Lower leg skin (tissue), 4 donors: ENCODE measurements at places on chromosomes 3 and 15. TPM values are rescaled to one million over a fixed set of nuclear protein-coding genes. Genes with fewer than 3 reads are reported as not detected.

GRCh38 chr15:51155891-51156290 lies 61.2 kb upstream of the TNFAIP8L3 start:
- DNase-seq, result no peak

DNA sequence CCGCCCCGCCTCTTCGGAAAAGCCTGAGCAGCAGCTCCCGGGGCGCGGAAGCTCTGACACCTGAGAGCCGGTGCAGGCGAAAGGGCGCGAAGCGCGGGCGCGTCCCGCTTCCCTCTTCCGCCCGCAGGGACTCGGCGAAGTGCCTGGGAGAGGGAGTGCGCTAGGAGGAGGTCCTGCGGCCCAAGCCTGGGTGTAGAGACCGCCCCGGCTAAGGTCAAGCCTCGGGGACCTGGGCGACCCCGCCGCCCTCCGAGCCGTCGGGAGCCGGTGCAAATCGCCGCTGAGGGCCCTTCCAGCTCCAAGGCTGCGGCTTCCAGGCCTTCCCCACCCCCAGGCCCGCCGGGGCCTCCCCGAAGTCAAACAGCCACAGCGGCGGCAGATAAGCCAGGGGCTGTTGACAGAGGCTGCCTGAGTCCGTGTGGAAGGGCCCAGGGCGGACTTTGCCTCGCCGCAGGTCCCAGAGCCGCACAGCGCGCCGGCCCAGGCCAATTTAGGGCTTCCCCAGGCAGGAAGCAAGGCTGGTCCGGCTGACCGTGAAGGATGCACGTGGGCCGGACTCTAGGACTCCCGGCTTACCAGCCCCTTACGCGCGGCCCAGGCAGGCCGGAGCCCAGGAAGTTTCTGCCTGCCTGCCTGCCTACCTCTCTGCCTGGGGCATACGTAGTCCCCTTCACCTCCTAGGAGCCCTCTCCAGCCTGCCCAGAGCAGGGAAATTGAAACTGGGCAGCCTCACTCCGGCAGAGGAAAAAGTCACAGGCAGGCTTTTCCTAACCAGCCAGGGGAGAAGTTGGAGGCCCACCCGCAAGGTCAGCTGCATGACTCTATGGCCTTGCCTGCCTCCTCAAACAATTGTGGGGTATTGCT lies 2.3 kb downstream of the ITPKA start:
- no peak for DNase-seq

- no peak for DNase-seq
Measured at GRCh38 chr15:70156671-70157271, 59.1 kb upstream of the TLE3 start.

The ANKRD63 gene
- total RNA-seq, result not detected

The XIRP1 gene
- total RNA-seq, result not detected

DNA sequence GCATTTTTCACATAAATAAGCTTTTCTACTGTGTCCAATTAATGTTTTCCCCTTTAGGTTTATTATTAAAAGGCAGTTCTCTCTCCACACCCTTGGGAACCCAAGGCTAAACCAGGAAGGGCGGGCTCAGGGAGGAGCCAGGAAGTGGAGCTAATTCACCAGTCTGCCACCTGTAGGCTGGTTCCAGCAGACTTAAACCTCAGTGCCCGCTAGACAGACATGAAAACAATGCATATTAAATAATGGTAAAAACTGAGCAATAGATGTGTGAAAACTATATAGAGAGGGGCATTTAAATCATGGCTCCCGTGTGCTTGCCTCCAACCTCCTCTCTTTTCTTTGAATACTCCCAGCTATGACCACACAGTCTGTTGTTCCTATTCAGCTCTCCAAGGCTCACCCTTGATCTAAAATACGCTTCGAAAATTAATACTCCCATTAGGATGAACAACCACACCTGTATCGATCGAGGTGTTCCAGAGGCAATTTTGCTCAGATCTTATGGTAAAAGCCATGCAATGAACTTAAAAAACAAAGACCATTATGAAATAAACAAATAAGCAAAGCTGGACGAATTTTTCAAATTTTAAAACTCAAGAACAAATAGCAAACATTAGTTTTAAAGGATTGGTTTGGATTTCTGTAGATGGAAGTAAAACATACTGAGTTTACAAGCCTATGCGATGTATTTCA lies 253.3 kb downstream of the TJP1 start:
- no peak for DNase-seq

DNA sequence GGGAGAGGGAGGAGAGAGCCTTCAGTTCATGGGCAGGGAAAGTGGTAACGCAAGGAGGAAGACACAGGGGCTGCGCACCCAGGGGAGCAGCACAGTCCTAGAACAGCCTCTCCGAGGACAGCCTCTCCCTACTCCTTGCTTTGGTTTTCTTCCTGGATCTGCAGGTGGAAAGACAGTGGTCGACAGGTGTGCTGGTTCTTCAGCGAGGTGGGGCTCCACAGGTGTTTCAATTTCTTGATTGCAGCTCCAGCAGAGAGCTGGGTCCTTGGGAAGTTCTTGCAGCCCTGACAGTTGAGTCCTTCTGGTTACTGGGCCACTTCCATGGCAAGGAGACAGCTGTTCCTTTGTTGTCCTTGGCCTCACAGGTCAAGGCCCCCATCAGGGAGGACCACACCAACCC lies 220.7 kb upstream of the NR2F2 start:
- no peak for DNase-seq

DNA sequence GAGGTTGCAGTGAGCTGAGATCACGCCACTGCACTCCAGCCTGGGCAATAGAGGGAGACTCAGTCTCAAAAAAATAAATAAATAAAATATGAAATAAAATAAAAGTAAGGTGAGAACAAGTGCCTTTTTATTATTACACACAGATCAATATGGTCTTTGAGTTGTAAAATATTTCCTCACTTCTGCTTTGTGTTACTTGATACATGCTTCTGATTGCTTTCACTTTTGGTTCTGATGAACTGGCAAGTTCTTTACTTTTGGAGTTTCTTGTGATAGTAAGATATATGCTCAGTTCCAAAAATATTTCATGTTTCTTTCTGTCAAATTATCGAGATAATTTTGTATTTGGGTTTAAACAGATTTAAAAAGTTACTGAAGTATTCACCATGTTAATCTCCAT lies 16.6 kb upstream of the GYG1 start:
- no peak for DNase-seq

DNA sequence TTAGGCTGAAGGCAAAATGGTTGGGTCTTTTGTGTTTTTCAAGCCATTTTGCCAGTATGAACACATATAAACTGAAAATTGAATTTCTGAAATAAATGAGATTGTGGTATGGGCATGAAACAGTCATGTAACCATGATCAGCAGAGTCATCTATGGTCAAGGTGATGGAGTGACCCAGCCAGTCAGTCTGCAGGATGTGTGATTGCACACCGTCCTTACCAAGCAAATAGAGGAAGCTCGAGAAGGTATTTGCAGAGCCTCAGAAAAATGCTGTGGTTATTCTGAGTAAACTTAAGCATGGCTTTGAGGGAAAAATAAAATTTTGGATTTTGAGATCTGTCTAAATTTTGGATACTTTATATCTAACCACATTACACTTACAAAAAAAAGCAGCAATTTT lies 95.9 kb upstream of the RNF7 start:
- no peak for DNase-seq

- DNase-seq, result no peak
Measured at GRCh38 chr3:71180524-71180923, 403.0 kb downstream of the FOXP1 start.

The CCDC80 gene
- 7.4 TPM for total RNA-seq

- DNase-seq, result peak; percentile 55
Measured at GRCh38 chr3:168116279-168116678, 20.6 kb upstream of the GOLIM4 start.

DNA sequence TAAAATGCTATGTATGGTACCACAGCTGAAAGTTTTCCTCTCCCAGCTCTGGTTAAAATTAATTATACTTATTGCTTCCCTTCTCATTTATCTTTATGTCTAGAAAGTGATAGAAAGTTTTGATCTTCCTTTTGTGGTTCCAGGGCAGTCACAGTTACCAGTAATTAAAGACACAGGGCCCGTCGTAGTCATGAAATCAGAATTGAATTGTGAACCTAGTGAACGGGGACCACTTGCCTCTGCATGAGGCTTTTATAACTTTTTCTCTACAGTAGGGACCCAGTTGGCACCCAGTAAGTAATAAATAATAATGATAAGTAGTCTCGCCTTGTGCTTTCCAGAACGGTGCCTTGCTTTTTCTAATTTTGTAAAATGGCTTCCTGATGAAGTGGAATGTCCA lies 231.7 kb upstream of the SATB1 start:
- no peak for DNase-seq

DNA sequence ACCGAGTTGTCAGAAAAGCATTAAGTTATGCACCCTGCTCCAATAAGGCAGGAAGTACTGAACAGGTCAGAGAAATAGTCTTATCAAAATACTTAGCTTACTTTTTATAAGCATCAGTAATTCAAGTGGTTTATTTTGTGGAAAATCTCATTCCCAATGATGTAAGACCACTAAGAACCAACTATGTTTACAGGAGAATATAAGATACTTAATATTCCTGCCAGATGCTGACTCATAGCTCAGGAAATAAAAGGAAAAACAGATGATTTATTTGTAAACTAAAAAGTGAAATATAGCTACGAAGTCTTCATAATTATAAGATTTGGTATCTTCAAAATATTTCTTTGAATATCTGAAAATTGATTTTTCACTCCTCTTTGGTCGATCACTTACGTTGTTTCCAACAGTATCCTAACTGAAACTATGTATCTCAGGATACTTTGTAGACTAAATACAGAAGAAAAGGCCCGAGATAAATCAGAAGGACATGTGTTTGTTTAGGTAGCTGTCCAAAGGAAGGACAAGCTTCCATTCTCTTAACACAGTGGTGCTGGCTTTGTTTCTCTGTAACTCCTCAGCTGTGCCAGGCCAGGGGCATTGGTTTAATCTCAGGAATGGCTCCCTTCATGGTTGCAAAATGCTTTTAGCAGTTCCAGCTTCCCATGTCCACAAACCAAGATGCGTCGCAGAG lies 295.8 kb downstream of the GBE1 start:
- no peak for DNase-seq

DNA sequence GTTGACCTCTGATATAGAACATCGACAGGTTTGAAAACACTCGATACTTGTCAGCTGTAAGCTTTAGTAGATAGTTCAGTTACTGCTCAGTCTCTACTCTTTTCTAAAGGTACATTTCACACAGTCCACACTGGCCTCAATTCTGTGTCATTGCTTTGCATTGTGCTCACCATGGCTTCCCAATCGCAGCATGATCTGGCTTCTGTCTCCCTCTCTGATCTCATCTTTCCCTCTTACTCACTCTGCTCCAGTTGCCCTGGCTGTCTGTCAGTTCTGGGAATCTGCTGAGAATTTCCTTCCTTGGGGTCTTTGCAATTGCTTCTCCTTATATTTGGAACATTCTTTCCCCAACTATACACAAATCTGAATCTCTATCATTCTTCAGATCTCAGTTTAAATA lies 80.6 kb downstream of the GTF2E1 start:
- no peak for DNase-seq

The SEMA7A gene
- total RNA-seq, result 16.7 TPM

DNA sequence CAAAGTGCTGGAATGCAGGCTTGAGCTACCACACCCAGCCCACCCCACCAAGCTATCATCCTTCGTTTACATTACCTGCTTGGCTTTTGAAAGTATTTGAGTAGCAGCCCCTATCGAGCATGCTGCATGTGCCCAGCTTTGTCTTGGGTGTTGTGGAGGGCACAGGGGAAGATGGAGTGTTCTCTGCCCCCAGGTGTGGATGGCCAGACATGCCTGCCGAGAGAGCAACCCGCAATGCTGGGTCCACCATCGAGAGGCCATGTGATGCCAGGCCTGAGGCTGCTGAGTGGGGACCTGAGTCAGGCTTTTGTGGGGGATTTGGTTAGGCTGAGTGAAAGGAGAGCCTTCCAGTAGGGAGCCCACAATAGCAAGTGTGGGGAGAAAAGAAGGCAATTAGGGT lies 25.9 kb downstream of the FOXL2NB start:
- DNase-seq, result no peak

GRCh38 chr3:126435456-126436315 lies 40.0 kb downstream of the ZXDC start:
- no peak for DNase-seq

DNA sequence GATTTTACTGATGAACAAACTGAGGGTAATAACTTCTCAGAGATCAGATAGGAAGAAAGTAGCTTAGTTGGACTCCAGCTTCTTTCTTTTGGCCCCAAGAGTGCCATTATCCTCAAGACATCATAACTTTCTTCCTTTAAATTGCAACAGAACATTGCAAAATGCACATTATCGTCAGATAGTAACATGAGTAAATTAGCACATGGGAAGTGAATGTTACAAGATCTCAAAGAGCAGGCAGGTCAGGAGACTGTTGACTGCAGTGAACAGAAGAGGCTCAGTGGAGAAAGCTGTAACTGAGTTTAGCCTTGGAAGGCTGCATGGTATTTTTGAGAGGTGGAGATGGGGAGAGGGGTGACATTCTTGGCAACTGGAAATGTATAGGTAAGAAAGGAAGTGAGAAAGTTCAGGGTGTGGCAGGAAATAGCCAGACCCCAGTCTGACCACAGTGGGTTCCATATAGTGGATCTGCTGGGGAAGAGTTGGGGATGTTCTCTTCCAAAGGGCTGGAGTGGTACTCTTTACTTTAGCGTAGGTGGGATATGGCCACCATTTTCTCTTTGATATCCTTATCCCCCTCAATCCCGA lies 307.7 kb downstream of the RPLP1 start:
- DNase-seq, result no peak

The CCDC9B gene
- total RNA-seq, result 28.6 TPM

GRCh38 chr15:27468151-27468591 lies 497.2 kb downstream of the GABRG3 start:
- DNase-seq, result no peak

GRCh38 chr15:77081971-77082370 lies 11.1 kb upstream of the TSPAN3 start:
- DNase-seq, result no peak

GRCh38 chr15:90459368-90459767 lies 70.4 kb upstream of the CRTC3 start:
- DNase-seq, result no peak

The GABRB3 gene
- total RNA-seq, result 4.6 TPM

The CYP1A1 gene
- 3.4 TPM for total RNA-seq

The IQCF5 gene
- total RNA-seq, result not detected

The ECE2 gene
- total RNA-seq, result not detected

GRCh38 chr15:92772626-92773244 lies 117.2 kb upstream of the FAM174B start:
- peak; percentile 64 for DNase-seq

- no peak for DNase-seq
Measured at GRCh38 chr3:9627901-9628633, 21.2 kb upstream of the MTMR14 start.

DNA sequence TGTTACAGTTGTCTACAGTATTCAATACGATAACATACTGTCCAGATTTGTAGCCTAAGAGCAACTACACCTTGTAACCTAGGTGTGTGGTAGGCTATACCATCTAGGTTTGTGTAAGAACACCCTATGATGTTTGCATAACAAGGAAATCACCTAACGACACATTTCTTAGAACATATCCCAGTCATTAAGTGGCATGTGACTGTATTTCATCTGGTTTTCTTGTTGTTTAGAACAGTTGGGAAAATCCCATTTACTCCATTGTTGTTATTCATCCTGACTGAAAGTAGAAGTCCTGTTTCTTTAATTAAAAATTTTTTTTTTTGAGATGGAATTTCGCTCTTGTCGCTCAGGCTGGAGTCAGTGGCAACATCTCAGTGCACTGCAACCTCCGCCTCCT lies 31.3 kb downstream of the LRRC28 start:
- no peak for DNase-seq
